NCI-H1105 treated with DMSO at 0.1 percent for 48 hours (cell line): ENCODE measurements at places on chromosomes 6 and 20.

- no peak for DNase-seq
These were observed 261.5 kb downstream of the EYA4 start for GRCh38 chr6:133502441-133503335.

GRCh38 chr6:72856801-72857200 lies 234.9 kb downstream of the KCNQ5 start:
- DNase-seq = no peak

DNA sequence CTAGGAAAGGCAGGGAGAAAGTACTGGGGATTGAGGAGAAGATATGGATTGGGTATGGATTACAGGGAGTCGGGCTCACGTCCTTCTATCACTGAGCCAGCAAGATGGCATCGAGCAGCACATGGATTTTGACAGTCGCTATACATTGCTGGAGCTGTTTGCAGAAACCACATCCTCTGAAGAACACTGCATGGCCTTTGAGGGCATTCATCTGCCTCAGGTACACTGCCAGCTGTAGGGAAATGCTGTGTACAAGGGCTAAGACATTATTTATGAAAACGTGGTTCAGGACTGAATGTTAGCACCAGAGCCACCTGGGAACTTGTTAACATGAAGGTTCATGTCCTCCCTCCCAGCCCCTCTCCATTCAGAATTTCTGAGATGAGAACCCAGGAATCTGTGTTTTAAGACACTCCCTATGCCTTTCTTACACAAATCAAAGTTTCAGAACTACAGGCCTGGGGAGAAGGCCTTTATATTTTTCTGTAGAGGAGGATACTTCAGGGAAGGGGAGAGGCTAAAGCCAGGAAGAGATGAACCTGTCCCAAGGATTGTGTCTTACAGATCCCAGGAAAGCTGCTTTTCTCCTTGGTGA lies 3.5 kb downstream of the CUL9 start:
- DNase-seq = no peak

DNA sequence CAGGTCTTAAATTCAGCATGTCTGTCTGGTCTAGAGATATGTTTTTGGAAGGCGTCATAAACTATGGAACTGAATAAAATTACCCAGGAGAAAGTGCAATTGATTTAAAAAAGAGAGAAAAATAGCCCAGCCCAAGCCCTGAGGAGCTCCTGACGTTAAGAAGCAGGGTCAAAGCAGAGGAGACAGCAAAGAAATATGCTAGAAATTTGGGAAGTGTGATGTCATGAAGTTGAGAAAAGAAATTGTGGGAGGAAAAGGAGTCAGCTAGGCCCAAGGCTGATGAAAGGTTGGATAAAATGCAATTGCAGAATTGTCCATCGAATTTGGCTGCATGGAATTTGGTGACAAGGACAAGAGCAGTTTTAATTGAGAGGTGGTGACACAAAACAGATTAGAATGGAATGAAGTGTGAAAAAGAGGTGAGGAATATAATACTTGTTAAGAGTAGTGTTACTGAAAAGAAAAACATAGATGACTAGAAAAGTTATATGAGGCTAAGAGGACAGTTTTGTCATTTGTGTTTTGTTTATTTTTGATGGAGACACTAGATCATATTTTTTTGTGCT lies 381.6 kb downstream of the LAMA2 start:
- DNase-seq = no peak

- no peak for DNase-seq
These were observed 44.3 kb downstream of the HDGFL1 start for GRCh38 chr6:22613695-22614094.

DNA sequence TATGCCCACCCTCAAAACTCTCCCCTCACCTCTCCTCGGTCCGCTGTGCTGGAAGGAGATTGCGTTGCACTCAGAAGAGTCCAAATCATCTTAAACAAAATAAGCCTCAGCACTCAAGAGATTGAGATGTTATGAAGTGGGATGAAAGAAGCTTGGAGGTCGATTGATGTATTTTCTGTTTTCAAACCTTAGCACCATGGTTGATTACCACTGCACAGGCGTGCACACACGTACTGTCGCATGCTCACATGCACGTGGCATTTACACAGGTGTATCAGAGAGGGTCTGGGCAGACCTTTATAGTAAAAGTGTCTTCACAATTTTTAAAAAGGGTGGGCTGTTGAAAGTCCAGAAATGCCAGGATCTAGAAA lies 612 bp upstream of the AGPAT4 start:
- peak; percentile 36 for DNase-seq

DNA sequence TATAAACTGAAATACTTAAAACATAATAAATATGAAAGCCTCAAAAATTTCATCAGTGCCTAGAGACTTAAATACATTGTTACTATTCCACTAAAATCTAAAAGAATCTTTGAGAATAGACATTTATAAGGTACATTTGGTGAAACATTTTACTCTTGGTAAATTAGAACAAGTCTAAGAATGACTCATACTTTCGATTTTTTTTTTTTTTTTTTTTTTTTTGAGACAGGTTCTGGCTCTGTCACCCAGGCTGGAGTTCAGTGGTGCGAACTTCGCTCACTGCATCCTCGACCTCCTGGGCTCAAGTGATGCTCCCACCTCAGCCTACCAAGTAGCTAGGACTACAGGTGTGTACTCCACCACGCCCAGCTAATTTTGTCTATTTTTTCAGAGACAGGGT lies 6.4 kb downstream of the FUCA2 start:
- DNase-seq = no peak

- DNase-seq = no peak
These were observed 82.4 kb upstream of the FAM184A start for GRCh38 chr6:119160911-119161310.

DNA sequence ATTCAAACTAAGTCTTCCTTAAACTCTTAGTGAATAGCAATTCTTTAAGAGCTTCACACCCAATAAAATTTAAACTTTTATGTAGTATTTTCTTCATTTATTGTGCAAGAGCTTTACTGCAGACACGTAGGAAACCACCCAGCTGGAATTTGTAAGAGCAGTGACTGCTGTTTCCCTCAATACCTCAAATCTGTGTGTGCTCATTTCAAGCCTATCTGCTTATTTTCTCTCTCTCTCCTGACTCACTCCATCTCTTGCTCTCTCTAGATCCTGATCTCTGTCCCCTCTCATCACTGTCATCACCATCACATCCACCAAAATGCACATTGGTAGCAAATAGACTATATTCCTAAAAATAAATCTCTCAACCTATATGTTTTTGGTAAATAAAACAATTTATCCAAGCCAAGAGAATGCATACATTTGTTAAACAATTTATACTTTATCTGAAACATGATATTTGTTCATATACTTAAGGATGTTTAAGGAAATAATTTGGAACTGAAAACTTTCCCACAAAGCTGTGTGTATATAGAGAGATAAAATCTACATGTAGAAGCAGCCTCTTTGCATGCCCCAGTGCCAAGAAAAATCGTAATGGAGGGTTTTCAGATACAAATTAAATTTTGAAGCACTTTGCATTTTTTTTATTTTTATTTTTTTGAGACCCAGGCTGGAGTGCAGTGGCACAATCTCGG lies 273.0 kb downstream of the TFAP2A start:
- DNase-seq = no peak

DNA sequence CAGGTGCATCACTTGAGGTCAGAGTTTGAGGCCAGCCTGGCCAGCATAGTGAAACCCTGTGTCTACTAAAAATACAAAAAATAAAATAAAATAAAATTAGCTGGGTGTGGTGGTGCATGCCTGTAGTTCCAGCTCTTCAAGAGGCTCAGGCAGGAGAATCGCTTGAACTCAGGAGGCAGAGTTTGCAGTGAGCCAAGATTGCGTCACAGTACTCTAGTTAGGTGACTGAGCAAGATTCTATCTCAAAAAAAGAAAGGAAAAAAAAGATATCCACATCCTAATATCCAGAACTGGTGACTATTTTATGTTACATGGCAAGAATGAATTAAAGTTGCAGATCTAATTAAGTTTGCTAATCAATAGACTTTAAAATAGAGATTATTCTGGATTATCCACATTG lies 32.5 kb downstream of the SCGN start:
- DNase-seq = no peak

GRCh38 chr6:26611599-26611998 lies 14.8 kb downstream of the ABT1 start:
- no peak for DNase-seq

DNA sequence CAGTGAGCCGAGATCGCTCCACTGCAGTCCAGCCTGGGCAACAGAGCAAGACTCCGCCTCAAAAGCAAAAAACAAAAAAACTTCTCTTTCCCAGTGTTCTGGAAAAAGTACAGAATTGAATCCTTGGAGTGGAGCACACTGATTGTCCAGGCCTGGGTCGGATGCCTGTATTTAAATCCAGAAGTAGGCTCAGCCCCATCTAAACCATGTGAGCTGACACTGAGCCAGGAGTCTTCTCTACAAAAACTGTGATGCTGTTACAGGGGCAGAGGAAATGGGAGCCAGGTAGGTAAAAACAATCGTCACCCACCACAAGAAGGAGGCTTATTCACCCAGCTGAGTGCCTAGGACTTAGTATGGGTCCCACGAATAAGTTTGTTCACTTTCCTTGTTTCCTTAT lies 43.0 kb upstream of the PTPN1 start:
- no peak for DNase-seq

DNA sequence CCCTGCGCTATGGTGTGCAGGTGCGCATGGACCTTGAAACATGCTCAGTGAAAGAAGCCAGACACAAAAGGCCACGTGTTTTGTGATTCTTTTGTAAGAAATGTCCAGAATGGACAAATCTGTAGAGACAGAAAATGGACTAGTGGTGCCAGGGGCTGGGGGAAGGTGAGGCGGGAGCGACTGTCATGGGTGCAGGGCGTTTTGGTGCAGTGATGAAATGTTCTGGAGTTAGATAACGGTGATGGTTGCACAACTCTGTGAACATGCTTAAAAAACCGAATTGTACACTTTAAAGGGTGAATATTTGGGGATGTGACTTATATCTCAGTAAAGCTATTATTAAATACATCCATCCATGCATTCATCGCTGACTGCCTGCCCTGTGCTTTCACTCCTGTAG lies 31.7 kb upstream of the NTSR1 start:
- no peak for DNase-seq

DNA sequence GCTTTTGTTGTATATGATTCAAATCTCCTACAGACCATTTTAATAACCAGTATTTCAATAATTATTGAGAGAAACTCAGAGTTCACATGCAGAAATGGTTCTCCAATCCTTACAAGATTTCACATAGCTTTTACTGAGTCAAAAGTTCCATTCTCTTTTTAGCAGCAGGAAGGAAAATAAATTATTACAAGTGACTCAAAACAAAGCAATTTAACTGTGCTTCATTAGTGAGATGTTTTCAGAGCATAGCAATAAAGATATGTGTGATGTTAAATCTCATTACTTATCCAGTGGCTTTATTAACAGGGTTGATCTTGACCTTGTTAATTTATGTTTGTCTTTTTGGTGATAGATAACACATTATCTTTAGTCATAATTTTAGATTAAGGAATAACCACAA lies 22.0 kb downstream of the KIF13A start:
- no peak for DNase-seq

- no peak for DNase-seq
These were observed 539 bp downstream of the CDYL start for GRCh38 chr6:4776493-4777393.

GRCh38 chr6:125884634-125885371 lies 71.8 kb upstream of the HINT3 start:
- DNase-seq = no peak
